Activated CD8-positive, alpha-beta memory T cell treated with anti-CD3 and anti-CD28 coated beads for 1 hour (primary cell): ENCODE measurements at places on chromosomes 4 and X.

DNA sequence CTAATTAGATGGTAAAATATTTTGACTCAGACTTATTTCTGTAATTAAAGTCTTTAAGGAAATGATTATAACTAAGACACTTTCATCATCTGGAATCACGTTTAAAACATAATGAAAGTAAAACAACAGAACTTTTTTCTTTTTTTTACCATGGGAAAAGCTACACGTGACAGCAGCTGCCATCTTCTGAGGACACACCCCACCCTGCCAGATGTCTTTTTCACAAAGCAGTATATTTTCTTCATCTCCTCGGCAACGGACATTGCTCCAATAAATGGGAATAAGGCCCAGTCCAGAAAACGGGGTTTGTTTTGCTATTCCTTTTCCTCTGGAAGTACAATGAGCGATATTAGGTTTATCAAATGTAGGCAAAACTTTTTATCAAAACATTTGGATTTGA, 17.5 kb downstream of the PRSS12 start:
- DNase-seq: no peak

DNA sequence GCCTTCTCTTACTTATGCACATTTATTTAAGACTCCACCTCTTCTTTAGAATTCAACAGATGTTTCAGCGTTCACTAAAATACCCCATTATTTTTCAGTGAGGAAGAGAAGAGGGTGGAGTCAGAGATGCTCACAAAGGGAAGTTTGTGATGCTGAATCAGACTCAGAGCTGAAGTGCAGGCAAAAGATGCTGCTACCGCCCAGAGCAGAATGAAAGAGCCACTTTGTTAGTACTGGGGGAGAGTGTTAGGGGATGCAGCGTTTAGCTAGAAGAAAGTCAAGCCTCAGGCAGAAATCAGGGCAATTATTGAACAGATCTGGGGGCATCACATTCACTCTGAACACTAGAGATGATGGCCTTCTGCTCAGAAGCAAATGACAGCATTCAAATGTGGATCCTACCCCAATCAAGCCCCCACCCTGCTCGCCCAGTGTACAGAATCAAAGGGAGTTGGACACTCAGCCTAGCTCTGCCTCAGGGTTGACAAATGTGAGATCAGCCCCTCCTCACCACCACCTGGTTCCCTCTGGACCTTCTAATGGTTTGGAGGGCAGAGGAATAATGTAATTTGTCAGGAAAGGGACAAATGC, 138.3 kb downstream of the UNC5C start:
- DNase-seq: no peak

DNA sequence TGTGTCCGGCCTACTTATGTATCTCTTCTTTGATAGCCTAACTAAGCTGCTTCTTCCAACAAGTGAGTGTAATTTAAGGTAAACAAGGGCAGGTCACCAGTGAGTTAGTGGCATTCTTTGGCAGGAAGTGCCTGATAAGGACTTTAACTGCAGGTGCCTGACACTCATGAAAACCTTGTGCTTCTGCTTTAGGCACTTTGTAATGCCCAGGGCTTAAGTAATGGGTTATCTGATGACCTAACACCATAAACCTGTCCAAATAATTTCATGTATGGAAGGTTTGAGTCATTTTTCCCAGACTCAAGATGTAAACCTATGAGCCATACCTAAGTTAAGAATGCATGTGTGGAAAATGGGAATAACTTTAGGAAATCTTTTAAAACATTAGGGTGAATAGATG, 43.0 kb downstream of the BCOR start:
- DNase-seq: no peak

DNA sequence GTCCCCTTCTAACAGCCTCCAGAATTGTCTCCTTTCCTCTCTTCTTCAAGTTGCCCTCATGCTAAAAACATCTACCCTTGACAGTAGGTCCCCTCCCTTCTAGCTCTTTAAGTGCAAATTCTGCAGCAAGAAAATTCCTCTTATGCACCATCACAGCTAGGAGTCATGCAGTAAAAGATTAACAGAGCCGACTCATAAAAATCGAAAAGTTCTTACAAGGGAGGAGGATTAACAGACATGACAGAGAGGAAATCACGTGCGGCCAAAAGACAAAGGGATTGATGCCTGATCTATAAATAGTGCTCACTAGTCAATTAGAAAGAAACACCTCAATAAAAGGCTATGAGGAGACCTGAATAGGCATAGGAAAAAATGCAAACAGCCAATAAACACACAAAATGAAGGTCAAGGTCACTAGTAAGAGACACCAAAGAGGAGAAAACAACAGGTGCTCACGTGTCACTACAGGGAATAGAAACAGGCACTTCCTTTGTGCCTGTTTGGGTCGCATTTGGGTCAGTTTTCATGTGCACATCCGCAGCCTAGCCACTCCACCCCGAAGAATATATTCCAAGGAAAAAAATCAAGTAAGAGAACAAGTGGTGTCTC, 3.4 kb downstream of the RNF212 start:
- DNase-seq: no peak

DNA sequence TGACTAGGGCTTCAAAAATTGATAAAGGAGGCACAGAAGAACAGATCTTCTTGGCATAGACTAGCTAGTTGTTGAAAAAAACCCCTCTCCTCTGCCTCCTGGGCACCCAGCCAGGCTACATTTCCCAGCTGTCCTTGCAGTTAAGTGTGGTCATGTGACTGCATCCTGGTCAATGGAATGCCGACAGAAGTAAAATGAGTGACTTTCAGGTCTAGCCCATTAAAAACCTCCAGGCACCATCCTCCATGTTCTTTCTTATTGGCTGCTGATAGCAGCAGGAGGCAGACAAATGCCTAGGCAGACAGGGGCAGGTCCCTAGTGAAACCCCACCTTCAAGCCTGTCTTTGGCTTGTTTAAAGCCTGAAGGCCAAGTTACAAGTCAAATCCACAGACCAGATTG, 35.3 kb downstream of the ATXN3L start:
- no peak for DNase-seq

GRCh38 chr4:98996056-98996764, 689 bp downstream of the METAP1 start:
- DNase-seq: no peak

- DNase-seq: no peak
These were observed 3.1 kb upstream of the MSMO1 start for GRCh38 chr4:165324236-165324917.

GRCh38 chrX:30141966-30142365, 73.4 kb upstream of the MAGEB2 start:
- DNase-seq: no peak

DNA sequence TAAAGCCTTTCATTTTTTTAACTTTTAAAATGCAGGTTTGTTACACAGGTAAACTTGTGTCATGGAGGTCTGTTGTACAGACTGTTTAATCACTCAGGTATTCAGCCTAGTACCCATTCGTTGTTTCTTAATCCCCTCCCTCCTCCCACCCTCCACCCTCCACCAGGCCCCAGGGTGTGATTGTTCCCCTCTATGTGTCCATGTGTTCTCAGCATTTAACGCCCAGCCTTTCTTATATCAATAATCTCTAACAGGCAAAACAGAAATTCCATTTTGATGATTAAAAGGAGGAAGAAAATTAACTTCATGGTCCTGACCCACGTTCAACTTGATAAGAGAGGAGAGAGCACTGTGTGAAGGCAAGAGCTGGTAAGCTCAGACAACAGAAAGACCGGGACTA, 75.1 kb downstream of the TSPAN5 start:
- no peak for DNase-seq

DNA sequence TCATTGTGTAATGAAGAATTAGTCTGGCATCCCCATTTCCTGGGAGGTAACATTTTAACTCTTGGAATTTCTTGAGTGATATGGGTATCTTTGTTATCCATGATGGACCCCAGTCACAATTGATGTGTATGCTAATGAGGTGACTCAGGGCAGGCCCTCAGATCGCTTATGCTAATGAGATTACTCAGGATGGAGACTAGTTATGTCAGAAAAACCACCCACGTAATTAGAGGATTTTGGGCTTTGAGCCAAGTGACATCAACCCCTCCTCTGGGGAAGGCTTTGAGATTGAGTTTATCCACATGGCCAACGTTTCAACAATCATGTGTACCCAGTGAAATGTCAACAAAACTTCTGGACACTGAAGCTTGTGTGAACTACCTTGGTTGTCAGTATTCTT, 772.7 kb downstream of the STPG2 start:
- no peak for DNase-seq

- no peak for DNase-seq
These were observed 70.7 kb downstream of the ANKRD50 start for GRCh38 chr4:124641715-124642381.

- DNase-seq: no peak
These were observed 219.4 kb downstream of the NKX6-1 start for GRCh38 chr4:84279678-84280077.

- no peak for DNase-seq
These were observed 96.6 kb upstream of the KCNIP4 start for GRCh38 chr4:22045051-22045630.

DNA sequence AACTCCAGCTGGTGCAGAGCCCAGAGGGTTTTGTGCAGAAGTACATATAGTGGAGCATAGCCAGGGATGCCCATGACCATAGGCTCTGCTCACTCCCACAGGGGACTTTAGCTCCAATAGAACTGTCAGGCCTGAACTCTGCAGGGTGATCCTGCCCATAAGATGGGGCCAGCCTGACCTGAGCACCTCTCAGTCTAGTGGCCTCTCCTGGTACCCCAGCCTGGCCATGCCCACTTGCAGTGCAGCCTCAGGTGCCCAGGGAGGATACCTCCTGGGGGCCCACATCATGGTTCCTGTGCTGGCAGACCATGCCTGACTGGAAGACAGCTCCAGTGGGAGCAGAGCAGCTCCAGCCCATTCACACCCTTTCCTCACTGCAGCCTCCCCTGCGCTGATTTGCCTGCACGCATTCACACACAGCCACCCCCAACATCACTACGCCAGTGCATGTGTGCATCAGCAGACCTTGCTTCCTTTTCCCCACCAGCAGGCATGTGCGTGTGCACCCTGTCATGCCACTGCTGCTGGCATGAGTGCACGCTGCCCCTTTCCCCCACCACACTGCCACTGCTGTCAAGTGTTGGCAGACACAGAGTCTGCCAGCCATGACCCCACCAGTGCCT, 53.0 kb upstream of the MMAA start:
- DNase-seq: no peak

DNA sequence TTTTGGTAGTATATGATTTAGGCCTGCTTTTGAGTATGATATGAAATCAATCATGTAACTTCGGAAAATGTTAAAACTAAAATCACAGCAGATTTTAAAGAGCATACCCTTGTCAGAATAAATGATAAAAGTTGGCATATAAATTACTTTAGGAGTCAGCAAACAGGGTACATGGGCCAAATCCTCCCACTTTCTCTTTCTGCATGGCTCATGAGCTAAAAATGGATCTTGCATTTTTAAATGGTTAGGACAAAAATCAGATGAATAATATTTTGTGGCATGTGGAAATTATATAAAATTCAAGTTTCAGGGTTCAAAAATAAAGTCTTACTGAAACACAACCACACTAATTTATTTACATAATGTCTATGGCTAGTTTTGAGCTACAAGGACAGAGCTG, 214.9 kb downstream of the GASK1B start:
- no peak for DNase-seq
